ENCODE measurements at places on chromosomes 6 and 20. TPM values are rescaled to one million over a fixed set of nuclear protein-coding genes. Genes with fewer than 3 reads are reported as not detected.

NKAIN4 gene
- not detected for total RNA-seq

LBP gene
- total RNA-seq: not detected

BTN1A1 gene
- total RNA-seq: not detected

SLC22A16 gene
- total RNA-seq: not detected

ZSCAN26 gene
- total RNA-seq: 6.0 TPM

EYA2 gene
- not detected for total RNA-seq

KCNK5 gene
- total RNA-seq: 16.5 TPM

DEFB121 gene
- not detected for total RNA-seq

TINAG gene
- total RNA-seq: not detected

GHRH gene
- total RNA-seq: not detected

ADGB gene
- total RNA-seq: 0.56 TPM

BRD2 gene
- 168 TPM for total RNA-seq

GNMT gene
- not detected for total RNA-seq

NRSN1 gene
- not detected for total RNA-seq

DEFB124 gene
- total RNA-seq: not detected

C6orf141 gene
- 0.86 TPM for total RNA-seq

HFE gene
- 1.0 TPM for total RNA-seq

ANKRD66 gene
- not detected for total RNA-seq

TRMT11 gene
- total RNA-seq: 42.8 TPM

BPIFB3 gene
- total RNA-seq: not detected

BANF2 gene
- total RNA-seq: not detected

PNPLA1 gene
- total RNA-seq: not detected

CLIC5 gene
- 8.5 TPM for total RNA-seq

SLC13A3 gene
- total RNA-seq: 0.10 TPM

RGS17 gene
- total RNA-seq: not detected

LY6G6C gene
- total RNA-seq: not detected

COL20A1 gene
- not detected for total RNA-seq

C6orf163 gene
- 0.95 TPM for total RNA-seq

SEMG1 gene
- total RNA-seq: not detected

SOX18 gene
- not detected for total RNA-seq

SUMO4 gene
- total RNA-seq: 4.8 TPM

OXT gene
- 1.0 TPM for total RNA-seq

LINC00237 gene
- total RNA-seq: not detected

FNDC11 gene
- total RNA-seq: 0.55 TPM

OPN5 gene
- total RNA-seq: not detected

DEFB132 gene
- not detected for total RNA-seq

MYBL2 gene
- total RNA-seq: 81.3 TPM

RING1 gene
- total RNA-seq: 28.4 TPM

KIZ gene
- total RNA-seq: 13.5 TPM

CABLES2 gene
- 7.8 TPM for total RNA-seq

TMEM200A gene
- total RNA-seq: 0.34 TPM

SAPCD1 gene
- 13.2 TPM for total RNA-seq

CAP2 gene
- not detected for total RNA-seq

MDFI gene
- not detected for total RNA-seq

RSPH9 gene
- total RNA-seq: not detected

KCNK16 gene
- total RNA-seq: not detected

VSTM2L gene
- total RNA-seq: not detected

SLC17A1 gene
- not detected for total RNA-seq

RNF39 gene
- total RNA-seq: not detected

MAP7 gene
- 1.2 TPM for total RNA-seq

BPIFB4 gene
- total RNA-seq: not detected

PTCRA gene
- total RNA-seq: not detected
